ENCODE measurements at places on chromosomes 4 and X.

DNA sequence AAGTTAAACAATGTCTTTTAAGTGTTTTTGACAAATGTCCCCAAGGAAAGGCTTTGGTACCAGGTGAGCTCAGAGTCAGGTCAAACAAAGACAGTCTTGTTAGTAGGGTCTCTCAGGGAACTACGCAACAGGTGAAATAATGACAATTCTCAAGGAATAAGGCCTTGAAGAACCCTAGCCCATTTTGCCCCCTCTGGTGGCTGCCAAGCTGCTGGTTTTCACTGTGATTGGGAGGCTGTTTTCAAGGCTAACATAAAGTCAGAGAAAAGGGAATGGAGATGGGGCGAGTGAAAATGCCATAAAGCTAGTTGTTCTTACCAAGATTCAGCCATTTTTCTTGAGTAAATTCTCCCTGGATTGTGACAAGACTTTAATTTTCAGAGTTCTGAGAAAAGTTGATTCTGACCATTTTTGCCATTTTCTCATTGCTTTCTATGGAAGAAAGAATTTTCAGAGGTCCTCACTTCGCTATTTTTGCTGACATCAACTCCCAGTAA lies 58.7 kb downstream of the RWDD4 start:
- no peak for DNase-seq

- no peak for DNase-seq
These were observed 102.9 kb upstream of the PAQR3 start for GRCh38 chr4:79042079-79042674.

GRCh38 chr4:137576446-137576845 lies 44.2 kb upstream of the PCDH18 start:
- DNase-seq, result no peak

DNA sequence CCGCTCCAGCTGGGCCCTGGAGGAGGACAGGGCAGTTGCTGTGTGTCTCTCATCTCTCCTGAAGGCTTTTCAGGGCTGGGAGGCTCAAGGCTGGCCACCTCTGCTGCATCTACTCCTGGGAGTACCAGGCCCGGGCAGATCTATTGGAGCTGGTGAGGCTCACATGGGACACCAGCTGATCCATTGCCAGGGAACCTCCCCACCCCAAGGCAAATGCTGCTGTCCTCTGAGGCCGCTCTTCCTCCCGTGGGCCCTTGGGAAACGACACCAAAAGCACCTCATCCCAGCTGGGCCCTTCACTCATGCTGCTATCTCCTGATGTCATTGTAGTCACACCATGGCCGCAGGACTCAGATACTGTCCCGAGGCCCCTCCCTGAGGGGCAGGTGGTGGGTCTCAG lies 3.6 kb downstream of the UBL4A start:
- DNase-seq, result no peak

- no peak for DNase-seq
These were observed 19.6 kb downstream of the ARX start for GRCh38 chrX:24996096-24996709.

GRCh38 chr4:17232566-17233253 lies 279.2 kb downstream of the QDPR start:
- no peak for DNase-seq

DNA sequence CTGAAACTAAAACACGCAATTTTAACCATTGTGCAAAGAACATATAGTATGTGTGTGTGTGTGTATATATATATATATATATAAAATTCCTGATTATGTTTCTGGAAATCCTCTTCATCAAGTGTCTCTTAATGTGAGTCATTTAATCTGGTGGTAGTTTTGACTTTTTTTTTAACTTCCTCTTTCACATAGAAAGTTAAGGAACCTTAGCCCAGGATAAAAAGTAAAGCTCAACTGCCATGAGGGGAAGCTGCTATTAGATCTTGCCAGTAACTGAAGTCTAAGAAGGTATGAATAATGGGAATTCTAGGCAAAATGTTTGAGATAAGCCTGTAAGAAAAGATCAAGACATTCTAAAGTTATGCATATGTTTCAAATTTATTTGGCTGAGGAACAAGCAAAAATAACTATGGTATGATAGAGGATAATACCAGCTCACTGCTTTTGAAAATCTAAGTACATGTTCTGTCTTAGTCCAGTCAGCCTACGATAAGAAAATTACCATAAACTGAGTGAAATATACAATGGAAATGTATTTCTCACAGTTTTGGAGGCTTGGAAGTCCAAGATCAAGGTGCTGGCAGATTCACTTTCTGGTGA lies 757.0 kb downstream of the TRAM1L1 start:
- no peak for DNase-seq

DNA sequence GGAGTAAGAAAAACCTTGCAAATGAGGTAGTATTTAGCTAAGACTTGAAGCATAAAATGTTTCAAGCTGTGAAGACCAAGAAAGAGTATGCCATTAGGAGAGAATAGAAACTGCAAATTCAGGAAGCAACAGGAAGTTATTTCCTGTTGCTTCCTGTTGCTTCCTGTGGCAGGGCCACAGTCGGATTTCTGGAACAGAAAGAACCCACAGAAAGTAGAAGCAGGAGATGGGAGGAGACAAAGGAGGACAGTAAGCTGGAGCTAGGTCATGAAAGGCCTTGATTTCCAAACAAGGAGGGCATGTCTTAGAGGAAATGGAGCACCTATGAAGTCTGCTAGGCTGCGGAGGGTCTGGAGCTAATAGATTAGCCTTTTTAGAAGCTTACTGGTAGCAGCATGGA lies 17.2 kb downstream of the ASB11 start:
- no peak for DNase-seq

- no peak for DNase-seq
These were observed 25.8 kb upstream of the LIMCH1 start for GRCh38 chr4:41512136-41512535.

DNA sequence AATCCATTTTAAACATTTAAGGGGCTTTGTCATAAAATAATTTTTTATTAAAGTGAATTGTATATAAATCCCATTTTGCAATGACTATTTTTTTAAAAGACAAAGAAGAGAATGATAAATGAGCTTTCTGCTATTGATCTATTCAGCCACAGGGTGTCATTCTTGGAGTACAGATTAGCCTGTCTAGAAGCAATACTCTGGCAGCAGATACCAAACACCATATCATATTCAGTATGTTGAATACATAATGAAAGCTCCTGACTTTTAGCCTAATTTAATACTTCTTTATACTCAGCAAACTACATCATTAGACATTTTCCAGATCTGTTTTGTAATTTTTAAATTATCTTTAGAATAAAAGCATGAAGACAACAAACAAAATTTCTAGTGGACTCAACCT lies 496.3 kb downstream of the PDGFC start:
- DNase-seq, result no peak

DNA sequence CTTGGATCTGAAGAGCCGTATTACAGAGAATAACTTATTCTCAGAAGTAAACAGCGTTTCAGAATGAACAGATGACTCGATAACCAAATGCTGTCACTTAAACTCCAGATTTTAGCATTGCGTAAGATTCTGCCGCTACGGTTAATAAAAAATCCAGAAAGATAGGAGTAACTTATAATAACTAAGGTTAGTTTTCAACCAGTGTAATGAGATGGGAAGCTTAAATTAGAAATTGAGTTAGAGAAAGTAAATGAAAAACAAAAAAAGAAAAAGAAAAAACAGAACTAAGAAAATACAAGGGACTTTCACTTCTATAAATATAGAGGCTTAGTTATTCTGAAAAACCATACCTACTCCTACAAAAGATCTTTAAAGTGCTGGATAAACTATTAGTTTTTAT lies 13.1 kb upstream of the PARM1 start:
- DNase-seq, result no peak

DNA sequence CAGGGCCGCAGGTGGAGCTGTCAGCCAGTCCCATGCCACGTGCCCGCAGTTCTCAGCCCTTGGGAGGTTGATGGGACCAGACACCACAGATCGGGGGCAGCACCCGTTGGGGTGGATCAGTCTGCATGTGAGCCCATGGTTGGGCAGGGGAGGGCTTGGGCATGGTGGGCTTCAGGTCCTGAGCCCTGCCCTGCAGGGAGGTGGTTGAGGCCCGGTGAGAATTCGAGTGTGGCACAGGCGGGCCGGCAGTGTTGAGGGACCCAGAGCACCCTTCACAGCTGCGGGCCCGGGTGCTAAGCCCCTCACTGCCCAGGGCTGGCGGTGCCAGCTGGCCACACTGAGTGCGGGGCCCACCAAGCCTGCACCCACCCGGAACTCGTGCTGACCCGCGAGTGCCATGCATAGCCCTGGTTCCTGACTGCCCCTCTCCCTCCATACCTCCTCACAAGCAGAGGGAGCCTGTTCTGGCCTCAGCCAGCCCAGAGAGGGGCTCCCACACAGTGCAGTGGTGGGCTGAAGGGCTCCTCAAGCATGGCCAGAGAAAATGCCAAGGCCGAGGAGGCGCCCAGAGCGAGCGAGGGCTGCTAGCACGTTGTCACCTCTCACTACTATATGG lies 696.1 kb downstream of the TGIF2LX start:
- no peak for DNase-seq

- DNase-seq, result peak; percentile 91
These were observed 72.1 kb downstream of the AFF1 start for GRCh38 chr4:87006676-87007527.

DNA sequence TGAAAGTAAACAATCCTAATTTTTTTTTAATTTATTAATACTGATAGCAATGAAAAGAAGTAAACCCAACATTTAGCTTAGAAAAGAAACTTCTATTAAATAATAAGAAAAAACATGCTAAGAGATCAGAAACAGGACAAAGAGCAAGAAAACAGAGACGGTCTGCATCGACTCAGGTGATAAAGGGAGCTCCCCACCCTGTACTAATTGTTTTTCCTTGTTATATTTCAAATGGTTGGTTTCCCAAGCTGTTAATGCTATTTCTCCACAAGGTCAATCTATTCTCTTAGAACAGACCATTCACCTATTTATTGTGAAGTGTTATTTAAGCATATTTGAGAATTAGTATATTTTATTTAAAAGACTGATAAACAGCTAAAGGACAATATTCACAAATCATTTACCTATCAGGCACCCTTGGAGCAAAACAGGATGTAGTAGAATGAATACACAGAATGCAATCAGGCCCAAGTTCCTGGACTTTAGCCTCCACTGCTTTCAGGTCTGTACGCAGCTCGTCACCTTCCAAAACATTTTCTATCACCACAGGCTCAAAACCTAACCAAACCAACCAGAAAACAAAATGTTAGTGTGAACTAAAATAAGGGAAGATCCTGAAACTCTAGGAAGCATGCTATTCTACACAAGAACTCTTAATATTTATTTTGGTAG lies 5.5 kb downstream of the SEPSECS start:
- no peak for DNase-seq

DNA sequence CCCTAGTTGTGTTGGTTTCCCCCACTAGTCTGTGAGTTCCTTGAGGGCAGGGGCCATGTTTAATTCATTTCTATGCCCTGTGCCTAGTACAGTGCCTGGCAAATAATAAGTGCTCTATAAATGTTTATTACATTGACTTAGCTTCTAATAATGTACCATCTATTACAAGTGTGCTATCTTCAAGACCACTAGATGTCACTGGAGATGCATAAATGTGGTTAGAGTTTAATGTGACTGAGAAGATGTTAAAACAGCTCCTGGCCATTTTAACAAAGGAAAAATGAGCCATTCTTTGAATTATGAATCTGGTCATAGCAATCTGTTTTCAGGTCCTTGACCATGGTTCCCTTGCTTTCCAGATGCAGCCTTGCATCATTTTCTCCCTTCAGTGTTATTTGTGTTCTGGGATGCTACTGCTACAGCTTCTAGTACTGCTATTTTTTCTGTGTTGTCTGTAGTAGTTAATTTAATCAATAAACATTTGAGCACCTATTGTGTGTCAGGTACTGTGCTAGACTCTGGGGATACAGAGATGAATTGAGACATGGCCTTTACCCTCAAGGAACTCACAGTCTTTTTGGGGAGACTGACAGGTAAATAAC lies 43.2 kb downstream of the SLC9A6 start:
- DNase-seq, result no peak

GRCh38 chrX:117995378-117995777 lies 121.2 kb downstream of the KLHL13 start:
- DNase-seq, result no peak

DNA sequence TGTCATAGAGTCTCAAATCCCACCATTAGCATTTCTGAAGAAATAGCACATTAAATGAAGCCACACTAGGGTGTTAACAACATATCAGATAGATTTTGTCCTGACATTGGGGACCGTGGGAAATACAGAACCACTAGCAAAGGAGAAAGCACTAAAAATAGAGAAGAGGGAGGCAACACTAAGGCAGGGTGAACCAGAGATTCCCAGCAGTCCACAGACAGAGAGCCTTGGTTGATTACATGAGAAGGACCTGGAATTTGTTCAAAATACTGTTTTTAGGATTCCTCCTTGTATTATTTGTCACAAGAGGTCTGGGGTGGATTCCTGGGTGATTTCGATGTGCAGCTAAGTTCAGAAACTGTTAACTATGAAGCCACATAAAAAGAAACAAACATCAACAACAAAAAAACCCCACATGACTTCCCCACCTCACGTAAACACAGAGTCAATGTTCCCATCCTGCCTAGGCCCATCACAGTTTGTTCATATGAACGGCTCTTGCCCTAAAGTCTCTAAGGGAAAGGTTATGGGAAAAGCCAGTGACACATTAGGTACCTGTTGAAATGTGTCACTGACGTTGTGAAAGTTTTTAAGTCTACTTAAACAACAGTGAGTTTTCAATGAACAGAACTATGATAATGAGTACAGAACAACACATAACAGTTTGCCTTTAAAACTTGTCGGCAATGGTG lies 23.6 kb upstream of the GRSF1 start:
- no peak for DNase-seq

DNA sequence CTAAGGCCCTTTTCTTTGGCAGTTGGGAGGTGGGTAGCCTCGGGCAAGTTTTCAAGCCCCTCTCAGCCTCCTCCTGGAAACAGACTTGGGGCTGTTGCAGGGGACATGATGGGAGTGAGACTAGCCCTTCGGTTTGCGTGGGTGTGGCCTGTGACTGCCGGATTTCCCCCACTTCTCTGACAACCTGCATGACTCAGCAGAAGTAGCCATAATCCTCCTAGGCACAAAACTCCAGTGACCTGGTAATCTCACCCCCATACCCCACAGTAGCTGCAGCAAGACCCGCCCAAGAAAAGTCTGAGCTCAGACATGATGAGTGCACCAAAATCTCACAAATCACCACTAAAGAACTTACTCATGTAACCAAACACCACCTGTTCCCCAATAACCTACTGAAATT lies 433.7 kb upstream of the AMOT start:
- DNase-seq, result no peak

GRCh38 chrX:1242891-1243402 lies 25.7 kb upstream of the CSF2RA start:
- DNase-seq, result no peak

DNA sequence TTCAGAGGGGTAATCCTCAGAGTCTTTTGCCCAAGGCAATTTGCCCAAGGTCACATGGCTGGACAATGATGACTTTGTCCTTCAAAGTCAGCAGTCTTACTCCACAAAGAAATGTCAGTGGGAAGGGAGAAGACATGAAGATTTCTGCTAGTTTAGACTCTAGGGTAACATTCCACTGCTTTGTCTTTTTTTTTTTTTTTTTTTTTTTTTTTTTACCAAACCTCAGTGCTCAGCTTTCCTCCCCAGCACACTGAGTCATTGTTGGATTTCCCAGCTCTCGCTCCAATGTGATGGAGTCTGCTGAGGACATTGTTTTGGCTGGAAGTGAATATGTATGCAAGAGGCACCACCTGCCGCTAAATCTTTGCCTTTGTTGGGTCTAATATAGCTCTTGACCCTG lies 7.2 kb upstream of the C1QTNF7 start:
- no peak for DNase-seq

GRCh38 chrX:43595931-43596330 lies 60.2 kb upstream of the MAOA start:
- DNase-seq, result no peak
